T-helper 17 cell (primary cell): ENCODE measurements at places on chromosomes 3 and 15. TPM values are rescaled to one million over a fixed set of nuclear protein-coding genes. Genes with fewer than 3 reads are reported as not detected.

- no peak for DNase-seq
These were observed 61.0 kb upstream of the PAQR5 start for GRCh38 chr15:69237718-69238117.

CDC25A gene
- total RNA-seq: 0.22 TPM

GRCh38 chr3:177595530-177596188 is 398.4 kb upstream of the TBL1XR1 start:
- no peak for DNase-seq

GRCh38 chr3:41200669-41201021 is 1.3 kb downstream of the CTNNB1 start:
- no peak for DNase-seq

GRCh38 chr15:60390231-60390630 is 7.6 kb downstream of the ANXA2 start:
- no peak for DNase-seq

STXBP5L gene
- total RNA-seq: not detected

BCHE gene
- not detected for total RNA-seq

DNAH12 gene
- 0.07 TPM for total RNA-seq
